ENCODE measurements at places on chromosomes 13 and 19. TPM values are rescaled to one million over a fixed set of nuclear protein-coding genes. Genes with fewer than 3 reads are reported as not detected.

CEACAM20 gene
- total RNA-seq, result not detected

KLK3 gene
- not detected for total RNA-seq

BBC3 gene
- 6.1 TPM for total RNA-seq

KLF2 gene
- 26.9 TPM for total RNA-seq

CYP4F2 gene
- not detected for total RNA-seq

ZNF264 gene
- total RNA-seq, result 50.4 TPM

PABPC3 gene
- 0.19 TPM for total RNA-seq

COX6B2 gene
- not detected for total RNA-seq

CALR3 gene
- total RNA-seq, result not detected

MYH14 gene
- 8.3 TPM for total RNA-seq

ERICH4 gene
- not detected for total RNA-seq

KLF1 gene
- not detected for total RNA-seq

CACNG6 gene
- not detected for total RNA-seq

FAM83E gene
- total RNA-seq, result not detected

ZNF850 gene
- 2.0 TPM for total RNA-seq

TICAM1 gene
- 9.0 TPM for total RNA-seq

ZNF808 gene
- total RNA-seq, result 27.7 TPM

GJB2 gene
- not detected for total RNA-seq

PPP1R13L gene
- 4.1 TPM for total RNA-seq

PRSS57 gene
- total RNA-seq, result not detected

ZNF790 gene
- 7.2 TPM for total RNA-seq

ZNF99 gene
- total RNA-seq, result under 0.01 TPM

GAPDHS gene
- not detected for total RNA-seq

MBNL2 gene
- total RNA-seq, result 141 TPM

TEX26 gene
- total RNA-seq, result not detected

CABP5 gene
- not detected for total RNA-seq

KRTDAP gene
- total RNA-seq, result not detected

KCNRG gene
- total RNA-seq, result 1.1 TPM

FXYD7 gene
- not detected for total RNA-seq

CGB5 gene
- not detected for total RNA-seq

FUT3 gene
- total RNA-seq, result not detected

YJEFN3 gene
- total RNA-seq, result 1.1 TPM

CLDN10 gene
- not detected for total RNA-seq

SYNGR4 gene
- total RNA-seq, result not detected

FCAR gene
- total RNA-seq, result 4.2 TPM

NFKBIB gene
- total RNA-seq, result 24.3 TPM

SHANK1 gene
- not detected for total RNA-seq

CGB1 gene
- total RNA-seq, result not detected

TUBA3C gene
- total RNA-seq, result not detected

ZNF419 gene
- 13.4 TPM for total RNA-seq

ZIM2 gene
- not detected for total RNA-seq

C1QTNF9 gene
- total RNA-seq, result 2.0 TPM

ZNF587B gene
- total RNA-seq, result 17.5 TPM

ZNF677 gene
- 24.6 TPM for total RNA-seq

CGB2 gene
- not detected for total RNA-seq

RINL gene
- 11.0 TPM for total RNA-seq

EMC10 gene
- 10.9 TPM for total RNA-seq

ZNF534 gene
- 1.0 TPM for total RNA-seq

Measured in subcutaneous adipose tissue (tissue), 4 donors.